ENCODE measurements at places on chromosomes 5 and 9. TPM values are rescaled to one million over a fixed set of nuclear protein-coding genes. Genes with fewer than 3 reads are reported as not detected.

Gene COL5A1
- 14.1 TPM for polyA plus RNA-seq

Gene SPATA31C1
- polyA plus RNA-seq = not detected

Gene GABRA6
- not detected for polyA plus RNA-seq

Gene SPINK13
- polyA plus RNA-seq = 6.1 TPM

Gene CNTNAP3B
- 5.1 TPM for polyA plus RNA-seq

Gene IL3
- not detected for polyA plus RNA-seq

Gene CCNB1
- polyA plus RNA-seq = 9.7 TPM

Gene SARDH
- 0.81 TPM for polyA plus RNA-seq

Gene NUTM2F
- polyA plus RNA-seq = not detected

Gene FBXW11
- 51.6 TPM for polyA plus RNA-seq

Gene TNFSF8
- polyA plus RNA-seq = 0.64 TPM

Gene PCDHGA10
- 0.64 TPM for polyA plus RNA-seq

Gene ENTPD2
- polyA plus RNA-seq = not detected

Gene TMEFF1
- polyA plus RNA-seq = not detected

Gene TLE1
- polyA plus RNA-seq = 52.9 TPM

Gene FAM221B
- 0.16 TPM for polyA plus RNA-seq

Gene KCNV2
- not detected for polyA plus RNA-seq

Gene SUSD3
- polyA plus RNA-seq = 1.1 TPM

Gene C5orf22
- polyA plus RNA-seq = 3.8 TPM

Gene SLC12A2
- polyA plus RNA-seq = 11.9 TPM

Gene RANBP17
- polyA plus RNA-seq = 14.7 TPM

Gene FST
- 3.1 TPM for polyA plus RNA-seq

Gene PLPP7
- 10.0 TPM for polyA plus RNA-seq

Gene GPX8
- polyA plus RNA-seq = 6.1 TPM

Gene PCDHGA12
- 3.8 TPM for polyA plus RNA-seq

Gene FAM151B
- 3.3 TPM for polyA plus RNA-seq

Gene SV2C
- under 0.01 TPM for polyA plus RNA-seq

Gene HTR4
- 0.27 TPM for polyA plus RNA-seq

Gene LCP2
- 17.1 TPM for polyA plus RNA-seq

Gene HEMGN
- not detected for polyA plus RNA-seq

Gene SLC25A2
- polyA plus RNA-seq = 0.07 TPM

Gene PCDHGA2
- polyA plus RNA-seq = 0.27 TPM

Gene C5orf52
- not detected for polyA plus RNA-seq

Gene ANKRD18B
- polyA plus RNA-seq = not detected

Gene CAMK4
- 0.51 TPM for polyA plus RNA-seq

Gene LRRC14B
- not detected for polyA plus RNA-seq

Gene ZDHHC11
- 1.1 TPM for polyA plus RNA-seq

Gene PRPF4
- 9.6 TPM for polyA plus RNA-seq

Gene IGIP
- 14.8 TPM for polyA plus RNA-seq

Gene SLCO4C1
- polyA plus RNA-seq = 0.10 TPM

Gene GPR150
- polyA plus RNA-seq = 0.03 TPM

Gene PCDHB9
- 1.3 TPM for polyA plus RNA-seq

Gene SLC6A19
- polyA plus RNA-seq = not detected

Measured in adrenal gland (tissue), 19 donors.